Esophagus squamous epithelium (tissue), 5 donors: ENCODE measurements at places on chromosomes 1 and 21.

- no peak for DNase-seq
These were observed 1.1 kb downstream of the NMNAT2 start for GRCh38 chr1:183416850-183417771.

- no peak for DNase-seq
These were observed 81.5 kb upstream of the MROH9 start for GRCh38 chr1:170853867-170854266.

- DNase-seq: no peak
These were observed 30.4 kb downstream of the PIK3C2B start for GRCh38 chr1:204464187-204464631.

GRCh38 chr1:204110894-204111633 lies 38.1 kb downstream of the SOX13 start:
- no peak for DNase-seq

DNA sequence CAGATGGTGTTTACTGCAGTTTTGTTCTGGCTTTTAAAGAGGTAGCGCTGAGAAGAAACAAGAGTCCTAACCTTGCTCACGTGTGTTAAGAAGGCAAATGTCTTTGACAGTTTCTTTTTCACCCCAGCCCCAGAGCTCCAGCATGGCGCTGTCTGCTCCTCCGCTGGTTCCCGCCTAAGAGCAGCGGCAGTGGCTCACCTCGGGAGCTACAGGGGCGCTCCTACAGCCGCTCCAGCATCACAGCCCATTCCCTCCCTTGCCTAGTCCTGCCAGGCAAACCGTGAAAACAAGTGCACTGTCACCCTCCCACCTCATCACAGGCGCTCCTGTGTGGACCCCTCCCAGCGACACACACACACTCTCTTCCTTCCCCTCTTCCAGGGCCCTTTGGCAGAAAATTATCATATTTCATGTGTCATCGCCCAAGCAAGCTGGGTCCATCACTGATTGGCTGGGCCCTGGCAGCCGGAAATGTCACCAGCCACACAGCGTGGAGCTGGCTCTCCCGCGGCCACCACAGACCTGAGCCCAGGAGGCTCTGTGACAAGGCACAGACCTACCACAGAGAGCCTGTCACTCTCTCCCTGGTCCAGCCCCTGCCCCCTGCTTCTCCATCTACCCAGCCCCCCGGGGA lies 1.2 kb upstream of the HIVEP3 start:
- no peak for DNase-seq

GRCh38 chr1:163038928-163039706 lies 30.0 kb upstream of the RGS4 start:
- no peak for DNase-seq

DNA sequence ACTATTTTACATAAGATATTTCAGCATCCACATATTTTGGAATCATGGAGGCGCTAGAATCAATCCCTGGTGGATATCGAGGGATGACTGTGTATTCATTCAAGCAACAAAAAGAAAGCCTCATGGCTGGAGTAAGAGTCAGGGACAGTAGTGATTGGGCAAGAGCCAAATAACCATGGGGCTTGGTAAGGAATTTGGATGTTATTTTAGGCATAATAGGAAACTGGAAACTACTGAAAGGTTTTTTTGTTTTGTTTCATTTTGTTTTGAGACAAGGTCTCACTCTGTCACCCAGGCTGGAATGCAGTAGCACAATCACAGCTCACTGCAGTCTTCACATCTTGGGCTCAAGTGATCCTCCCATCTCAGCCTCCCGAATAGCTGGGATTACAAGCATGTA lies 33.8 kb upstream of the EYA3 start:
- DNase-seq: no peak

- DNase-seq: no peak
These were observed 130.2 kb upstream of the PTGFR start for GRCh38 chr1:78360584-78360983.

DNA sequence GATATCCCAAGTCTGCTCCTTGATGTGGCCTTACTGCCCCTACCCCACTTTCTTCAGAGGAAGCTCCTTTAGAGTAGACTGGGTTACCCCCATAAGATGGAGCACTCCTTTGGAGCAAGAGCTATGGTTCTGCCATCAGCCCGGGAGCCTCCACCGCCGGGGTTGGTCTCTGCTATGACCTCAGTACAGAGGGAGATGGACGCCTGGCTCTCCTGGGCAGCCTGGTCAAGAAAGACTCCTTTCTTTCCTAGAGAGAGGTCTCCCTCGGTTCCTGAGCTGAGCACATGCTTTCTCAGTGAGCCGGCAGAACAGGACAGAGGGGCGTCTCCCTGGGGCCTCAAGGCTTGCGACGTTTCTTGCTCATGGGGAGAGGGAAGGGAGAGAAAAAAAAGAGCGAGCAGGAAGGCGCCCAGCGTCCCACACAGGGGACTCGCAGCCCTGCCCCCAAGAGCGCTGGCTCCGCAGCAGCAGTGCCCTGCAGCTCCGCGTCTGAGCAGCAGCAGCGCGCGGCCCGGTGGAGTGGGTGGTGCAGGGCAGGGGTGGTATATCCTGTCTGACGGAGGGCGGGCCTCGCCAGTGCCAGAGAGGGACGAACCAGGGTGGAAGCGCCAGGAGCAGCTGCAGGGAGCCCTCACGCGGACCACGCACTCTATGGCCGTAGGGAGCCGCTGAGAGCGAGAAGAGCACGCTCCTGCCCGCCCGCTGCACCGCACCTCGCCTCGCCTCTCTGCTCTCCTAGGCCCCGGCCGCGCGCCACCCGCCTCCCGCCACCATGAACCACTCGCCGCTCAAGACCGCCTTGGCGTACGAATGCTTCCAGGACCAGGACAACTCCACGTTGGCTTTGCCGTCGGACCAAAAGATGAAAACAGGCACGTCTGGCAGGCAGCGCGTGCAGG lies at the start of gene PKP1:
PKP1 (plus strand) TSS at position 576 of the 899 bp plus-strand sequence; CDS start at position 773, 197 bp downstream.
- no peak for DNase-seq

DNA sequence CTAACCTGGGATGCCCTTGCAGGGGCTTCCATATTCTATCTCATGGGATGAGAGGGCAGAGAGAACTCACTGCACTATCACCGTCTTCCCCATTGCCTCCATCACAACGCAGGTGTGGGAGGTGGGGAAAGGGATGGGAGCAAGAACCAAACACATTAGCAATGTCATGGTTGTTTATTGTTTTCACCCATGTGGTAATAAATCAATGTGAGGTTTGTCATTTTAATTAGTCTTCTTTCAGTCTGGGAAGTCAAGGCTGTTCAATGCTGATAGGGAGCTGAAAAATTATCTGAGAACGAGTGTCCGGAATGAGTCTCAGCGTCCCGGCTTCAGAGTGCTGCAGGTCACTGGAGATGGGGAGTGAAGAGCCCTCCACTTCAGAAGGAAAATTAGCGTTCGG lies 268.5 kb downstream of the DUSP10 start:
- no peak for DNase-seq

- DNase-seq: no peak
These were observed 20.9 kb upstream of the COL11A1 start for GRCh38 chr1:103129255-103129654.

DNA sequence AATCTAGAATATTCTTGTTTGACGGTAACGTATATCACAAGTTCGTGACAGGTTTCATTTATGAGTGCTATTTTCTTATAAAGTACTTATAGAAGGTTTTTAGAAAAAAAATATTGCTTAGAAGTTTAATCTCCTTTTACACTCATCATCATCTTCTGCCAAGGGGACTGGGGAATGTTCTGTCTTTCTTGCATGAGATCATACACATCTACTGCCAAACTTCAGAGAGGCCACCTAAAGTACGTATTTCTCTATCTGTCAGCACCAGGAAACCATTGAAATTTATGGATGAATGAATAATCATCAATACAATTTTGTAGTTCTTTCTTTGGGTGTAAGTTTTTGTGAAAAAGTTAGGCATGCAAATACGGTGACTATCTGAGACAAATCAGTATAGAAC lies 245.8 kb downstream of the SPATA17 start:
- no peak for DNase-seq

DNA sequence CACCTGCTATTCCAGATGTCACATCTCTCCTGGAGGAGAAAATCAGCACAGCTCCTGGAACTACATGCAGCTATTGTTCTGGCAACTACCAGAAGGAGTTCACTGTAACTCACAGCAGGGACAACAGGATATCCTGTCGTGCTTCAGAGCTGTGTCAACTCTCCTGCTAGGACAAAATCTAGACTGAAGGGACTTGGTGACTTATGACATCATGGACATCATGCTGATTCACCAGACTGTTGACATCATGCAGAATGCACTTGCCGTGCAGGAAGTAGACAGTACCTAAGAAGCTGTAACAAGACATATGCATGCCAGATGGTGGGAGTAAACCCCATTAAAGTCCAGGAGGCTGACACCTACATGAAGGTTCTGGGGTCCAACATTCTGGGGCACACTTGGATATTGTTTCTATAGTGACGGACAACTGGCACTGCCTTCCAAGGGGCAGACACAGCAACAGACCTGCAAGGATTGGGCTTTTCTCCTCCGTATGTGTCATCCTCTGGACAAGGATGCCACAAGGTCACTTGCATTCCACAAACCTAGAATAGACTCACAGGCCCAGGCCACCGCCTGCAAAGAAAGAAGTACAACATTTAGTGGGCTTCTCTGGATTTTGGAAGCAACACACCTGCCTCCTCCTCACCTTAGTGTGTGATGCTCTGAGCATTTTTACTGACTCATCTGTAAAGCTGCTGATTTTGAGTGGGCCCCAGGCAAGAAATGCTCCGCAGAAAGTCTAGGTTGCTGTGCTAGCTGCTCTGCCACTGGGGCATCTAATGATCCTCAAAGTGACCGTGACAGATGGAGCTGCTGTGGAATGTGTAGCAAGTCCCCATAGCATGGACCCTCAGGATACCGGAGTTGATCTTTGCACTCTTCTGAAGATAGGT lies 249.2 kb downstream of the MATN1 start:
- no peak for DNase-seq

- DNase-seq: no peak
These were observed 18.6 kb upstream of the TMEM52 start for GRCh38 chr1:1937549-1938275.

DNA sequence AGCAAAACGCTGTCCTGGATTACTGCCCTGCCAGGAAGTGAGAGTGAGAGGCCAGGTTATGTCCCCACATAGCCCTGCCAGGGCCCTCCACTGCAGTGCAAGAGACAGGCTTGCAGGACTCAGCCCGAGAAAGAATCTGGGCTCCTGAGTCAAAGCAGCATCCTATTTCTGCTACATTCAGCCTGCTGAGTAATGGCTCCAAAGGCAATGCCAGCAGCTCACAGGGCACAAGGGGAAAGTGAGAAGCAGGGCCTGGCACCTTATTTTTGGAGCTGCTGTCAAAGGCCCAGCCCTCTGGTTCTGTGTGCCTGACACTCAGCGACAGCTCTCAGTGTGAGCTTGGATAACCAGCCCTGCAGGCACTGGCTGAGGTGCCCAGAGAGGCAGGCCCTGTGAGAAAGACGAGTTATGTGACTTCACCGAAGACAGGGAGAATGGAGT lies 83.9 kb downstream of the DTL start:
- no peak for DNase-seq

DNA sequence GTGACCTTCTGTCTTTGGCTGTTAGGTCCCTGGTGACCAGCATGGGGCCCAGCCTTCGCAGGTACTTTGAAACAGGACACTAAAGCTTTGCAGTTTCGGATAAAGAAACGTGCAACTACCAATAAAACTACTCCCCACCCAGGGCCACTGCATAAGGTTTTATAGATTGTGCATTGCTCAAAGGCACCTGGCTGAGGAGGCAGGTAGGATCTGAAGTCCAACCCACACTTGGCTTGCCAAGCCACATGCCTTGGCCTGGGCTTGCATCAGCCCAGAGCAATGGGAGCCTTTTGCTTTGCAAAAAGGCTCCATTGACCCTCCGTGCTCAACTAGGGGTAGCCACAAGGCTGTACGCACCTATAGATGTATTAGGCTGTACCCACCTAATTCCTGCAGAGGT lies 84.4 kb upstream of the SYT6 start:
- DNase-seq: no peak

- no peak for DNase-seq
These were observed 24.2 kb upstream of the PHTF1 start for GRCh38 chr1:113783254-113784103.

DNA sequence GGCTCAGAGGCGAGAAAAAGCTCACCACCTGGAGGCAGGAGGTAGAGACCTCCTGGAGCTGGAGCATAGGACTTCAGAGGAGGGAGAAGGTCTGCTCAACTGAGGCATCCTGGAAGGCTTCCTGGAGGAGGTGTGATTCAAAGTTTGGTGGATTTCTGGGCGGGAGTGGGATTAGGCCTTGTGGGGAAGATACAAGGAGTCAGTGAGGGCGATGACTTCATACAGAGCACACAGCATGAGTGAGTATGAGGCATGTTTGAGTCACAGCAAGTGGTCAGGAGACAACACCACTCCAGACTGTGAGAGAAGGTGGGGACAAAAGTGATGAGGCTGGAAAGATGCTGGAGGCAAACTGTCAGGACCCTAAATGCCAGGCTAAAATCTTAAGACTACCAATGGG lies 77.6 kb downstream of the MATN1 start:
- DNase-seq: no peak

DNA sequence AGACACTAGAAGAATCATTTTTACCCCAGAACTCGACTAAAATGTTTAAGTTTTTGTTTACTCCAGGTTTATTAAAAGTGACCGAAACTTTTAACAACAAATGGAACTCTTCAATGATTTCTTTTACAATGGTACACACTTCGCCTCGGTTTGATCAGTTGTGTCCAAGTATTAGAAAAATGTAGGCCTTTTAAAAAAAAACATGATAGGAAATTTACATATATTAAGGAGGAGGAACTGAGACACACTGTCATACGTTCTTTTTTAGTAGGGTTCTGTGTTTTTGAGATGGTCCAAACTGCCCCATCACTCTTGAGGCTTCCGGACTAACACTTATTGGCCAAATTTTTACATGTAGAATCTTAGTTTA lies 1.3 kb downstream of the PRDM2 start:
- no peak for DNase-seq
